Skin of body (tissue), 3 donors: ENCODE measurements at places on chromosomes 1 and 21. TPM values are rescaled to one million over a fixed set of nuclear protein-coding genes. Genes with fewer than 3 reads are reported as not detected.

MTMR11 gene
- 8.7 TPM for total RNA-seq

GFI1 gene
- 1.9 TPM for total RNA-seq

FNDC5 gene
- 25.4 TPM for total RNA-seq

PROX1 gene
- total RNA-seq: 3.6 TPM

- DNase-seq: no peak
These were observed 24.7 kb downstream of the HSF2BP start for GRCh38 chr21:43634618-43635017.

GRCh38 chr1:6554031-6554906, at the start of gene NOL9:
Gene NOL9 (minus strand): TSS chr1:6554513. CDS start chr1:6554502, 11 bp downstream.
- peak; percentile 91 for DNase-seq

DNA sequence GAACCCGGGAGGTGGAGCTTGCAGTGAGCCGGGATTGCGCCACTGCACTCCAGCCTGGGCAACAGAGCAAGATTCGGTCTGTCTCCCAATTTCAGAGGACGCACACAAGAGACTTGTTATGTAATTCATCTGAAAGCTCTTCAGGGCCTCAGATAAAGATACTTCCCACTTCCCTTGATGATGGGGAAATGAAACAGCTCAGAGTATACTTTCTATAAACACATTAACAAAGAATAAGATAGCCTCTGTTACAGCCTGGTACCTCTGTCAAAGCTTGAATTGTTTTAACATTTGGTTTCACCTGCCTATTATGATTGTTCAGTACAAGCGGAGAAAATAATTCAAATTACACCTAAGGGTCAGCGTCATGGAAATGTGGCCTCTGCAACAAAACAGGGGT, 622.9 kb upstream of the ADGRL4 start:
- DNase-seq: no peak
